ENCODE measurements at places on chromosomes 2 and 18. TPM values are rescaled to one million over a fixed set of nuclear protein-coding genes. Genes with fewer than 3 reads are reported as not detected.

GRCh38 chr18:74861154-74861553 lies 263.5 kb downstream of the ZNF407 start:
- no peak for DNase-seq

- no peak for DNase-seq
Measured at GRCh38 chr2:55914786-55915185, 8.8 kb downstream of the EFEMP1 start.

GRCh38 chr18:36141576-36141975 lies 11.9 kb downstream of the ELP2 start:
- DNase-seq = no peak

- DNase-seq = no peak
Measured at GRCh38 chr2:221674446-221674845, 102.3 kb upstream of the EPHA4 start.

- DNase-seq = no peak
Measured at GRCh38 chr2:23835988-23836387, 90.9 kb downstream of the ATAD2B start.

DNA sequence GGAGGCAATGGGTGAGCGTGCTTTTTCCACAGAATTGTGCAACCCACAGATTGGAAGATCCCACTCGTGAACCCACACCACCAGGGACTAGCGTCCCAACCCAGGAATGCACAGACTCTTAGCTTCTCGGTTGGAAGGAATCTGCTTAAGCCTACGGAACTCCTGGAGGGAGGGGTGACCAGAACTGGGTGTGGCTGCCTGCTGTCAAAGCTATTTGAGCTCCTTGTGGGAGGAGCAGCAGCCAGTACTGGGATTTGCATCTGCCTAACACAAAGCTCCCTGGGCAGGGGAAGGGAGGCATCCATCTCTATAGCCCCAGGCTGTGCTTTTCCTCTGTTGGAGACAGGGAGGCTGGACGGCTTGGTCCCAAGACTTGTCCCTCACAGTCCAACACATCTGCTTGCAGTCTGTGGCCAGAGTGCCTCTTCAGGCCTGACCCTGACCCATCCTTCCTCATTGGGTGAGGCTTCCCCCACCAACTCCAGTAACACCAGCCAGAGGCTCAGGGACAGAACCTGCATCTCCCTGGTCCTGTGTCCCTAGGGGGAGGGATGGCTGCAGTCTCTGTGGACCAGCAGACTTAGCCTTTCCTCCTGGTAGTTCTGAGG lies 27.9 kb downstream of the HNMT start:
- no peak for DNase-seq

DNA sequence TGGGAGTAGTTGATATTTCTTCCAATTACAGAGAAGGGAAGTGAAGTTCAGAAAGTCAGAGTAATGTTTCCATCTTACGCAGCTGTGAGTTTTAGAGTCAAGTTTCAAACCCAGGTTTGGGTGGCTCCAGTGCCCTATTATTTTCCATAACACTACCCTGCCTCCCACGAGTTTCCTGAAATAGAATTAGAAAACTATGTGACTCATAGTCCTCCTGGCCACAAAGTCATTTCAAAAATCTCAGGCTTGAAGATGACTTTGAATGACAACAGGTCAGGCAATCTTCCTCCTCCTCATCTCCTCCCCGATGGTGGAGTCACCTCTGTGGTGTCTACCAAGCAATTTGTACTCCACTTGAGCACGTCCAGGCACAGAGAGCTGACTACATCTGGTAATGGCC lies 212.3 kb upstream of the TRIB2 start:
- peak; percentile 67 for DNase-seq

DNA sequence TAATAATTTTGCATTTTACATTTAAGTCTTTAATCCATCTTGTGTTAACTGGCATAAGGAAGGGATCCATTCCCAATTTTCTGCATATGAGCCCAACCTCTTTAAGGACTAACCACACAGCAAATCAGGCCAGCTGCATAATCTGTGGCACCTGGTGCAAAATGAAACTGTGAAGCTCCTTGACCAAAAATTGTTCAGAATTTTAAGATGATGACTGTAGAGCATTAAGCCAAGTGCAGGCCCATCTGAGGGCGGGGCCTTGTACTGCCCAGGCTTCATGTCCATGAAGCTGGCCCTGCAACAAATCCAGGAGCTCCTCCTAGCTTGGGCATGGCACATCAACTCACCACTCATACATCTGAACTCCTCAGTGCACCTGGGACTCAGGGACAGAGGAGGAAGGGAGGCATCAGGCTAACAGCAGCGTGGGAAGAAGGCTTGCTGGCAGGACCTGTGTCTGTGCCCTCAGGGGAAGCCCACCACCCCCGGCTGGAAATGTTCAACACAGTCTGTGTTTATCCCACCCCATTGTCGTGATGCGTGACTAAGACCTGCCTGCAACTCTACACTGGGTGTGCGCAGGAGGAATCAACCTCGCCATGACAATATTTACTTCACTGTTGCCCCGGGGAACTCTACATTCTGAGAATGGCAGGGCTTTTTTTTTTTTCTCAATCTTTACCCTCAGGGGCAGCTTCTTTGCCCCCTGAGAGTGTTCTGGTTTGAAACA lies 128.9 kb upstream of the SIX2 start:
- DNase-seq = no peak

- peak; percentile 4 for DNase-seq
Measured at GRCh38 chr2:239222706-239223309, 178.0 kb downstream of the HDAC4 start.

DNA sequence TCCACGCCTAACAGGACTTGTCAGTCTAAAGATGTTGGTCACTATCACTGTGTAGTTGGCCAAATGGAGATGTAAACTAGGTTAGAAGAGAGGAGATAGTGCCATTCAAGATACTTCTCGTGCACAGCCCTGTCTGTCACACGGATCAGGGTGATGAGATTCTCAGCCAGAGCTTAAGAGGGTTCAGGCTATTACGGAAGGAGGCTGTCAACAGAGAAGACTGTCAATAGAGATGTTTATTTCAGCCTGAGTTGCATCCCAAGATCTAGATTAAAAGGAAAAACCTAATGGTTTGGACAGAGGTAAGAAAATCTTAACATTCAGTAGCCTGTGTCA lies 83.4 kb downstream of the AAK1 start:
- DNase-seq = no peak

- DNase-seq = no peak
Measured at GRCh38 chr18:36352384-36352783, 54.9 kb downstream of the FHOD3 start.

DNA sequence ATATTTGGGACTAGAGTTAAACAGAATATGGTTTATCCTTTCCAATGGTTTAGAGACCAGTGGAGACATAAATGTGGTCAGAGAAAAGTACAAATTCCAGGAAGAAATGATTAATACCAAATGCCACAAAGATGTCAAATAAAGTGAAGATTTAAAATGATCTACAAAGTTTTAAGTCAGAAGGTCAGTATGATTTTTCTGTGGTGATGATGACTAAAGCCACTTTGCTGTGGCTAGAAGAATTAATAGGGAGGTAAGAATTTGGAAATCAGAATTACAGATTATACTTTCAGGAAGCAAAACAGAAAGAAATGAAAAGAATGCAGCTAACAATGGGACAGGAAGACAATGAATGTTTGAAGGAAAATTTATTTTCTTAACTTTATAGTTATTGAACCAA lies 91.5 kb upstream of the CDH7 start:
- DNase-seq = no peak

DNA sequence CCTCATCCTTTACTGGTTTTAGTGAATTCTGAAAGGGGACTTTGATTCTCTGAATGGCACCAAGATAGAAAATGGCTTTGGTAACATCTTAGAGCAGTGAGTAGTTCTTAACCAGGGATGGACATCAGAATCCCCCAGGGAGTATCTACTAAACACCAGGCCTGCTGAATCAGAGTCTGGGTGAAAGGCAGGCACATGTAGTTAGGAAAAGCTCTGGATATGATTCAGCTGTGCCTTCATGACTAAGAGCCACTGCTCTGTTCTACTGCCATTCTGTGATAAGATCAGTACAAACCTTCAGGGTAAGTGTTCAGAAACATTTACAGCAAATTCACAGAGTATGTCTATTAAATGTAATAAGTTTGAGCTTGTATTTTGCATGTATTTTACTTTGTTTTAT lies 46.2 kb upstream of the B3GNT2 start:
- DNase-seq = no peak

- DNase-seq = no peak
Measured at GRCh38 chr2:230774348-230774951, 61.8 kb downstream of the CAB39 start.

- DNase-seq = no peak
Measured at GRCh38 chr2:122150524-122151280, 395.3 kb downstream of the TSN start.

GRCh38 chr2:32960647-32961403 lies 14.1 kb downstream of the LTBP1 start:
- no peak for DNase-seq

DNA sequence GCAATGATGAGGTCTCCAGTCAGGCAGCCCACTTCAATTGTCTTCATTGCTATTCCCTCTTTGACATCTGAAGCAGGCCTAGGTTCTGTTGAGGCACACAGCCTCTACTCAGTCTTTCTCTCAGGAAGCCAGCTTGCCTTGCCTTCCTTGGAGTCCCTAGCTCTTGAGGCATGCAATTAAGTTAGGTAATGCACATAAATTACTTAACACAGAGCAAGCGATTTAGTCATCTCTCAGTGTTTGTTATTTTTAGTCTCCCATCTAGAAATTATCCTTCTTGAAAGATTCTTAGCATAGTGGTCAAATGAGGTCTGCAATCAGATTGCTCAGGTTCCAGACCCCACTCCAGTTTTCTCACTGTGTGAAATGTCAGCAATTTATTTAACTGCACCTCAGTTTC lies 32.0 kb downstream of the SULT1C4 start:
- DNase-seq = no peak

DNA sequence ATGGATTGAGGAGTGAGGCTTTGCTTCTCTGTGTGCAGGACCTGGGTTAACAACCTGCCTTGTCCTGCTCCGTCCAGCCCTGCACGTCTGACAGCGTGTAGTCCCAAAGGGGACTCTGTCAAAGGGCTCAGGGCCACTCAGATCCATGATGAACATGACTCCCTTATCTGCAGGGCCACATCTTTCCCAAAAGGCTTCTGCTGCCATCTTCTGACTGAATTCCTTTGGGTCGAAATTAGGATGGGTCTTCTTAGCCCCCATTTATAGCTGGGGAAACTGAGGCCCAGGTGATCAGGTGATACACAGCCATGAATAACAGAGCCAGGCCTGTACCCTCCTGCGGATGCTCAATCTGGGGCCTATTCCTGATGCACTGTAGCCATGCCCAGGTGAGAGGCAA lies 109.2 kb downstream of the CELF4 start:
- DNase-seq = no peak

DNA sequence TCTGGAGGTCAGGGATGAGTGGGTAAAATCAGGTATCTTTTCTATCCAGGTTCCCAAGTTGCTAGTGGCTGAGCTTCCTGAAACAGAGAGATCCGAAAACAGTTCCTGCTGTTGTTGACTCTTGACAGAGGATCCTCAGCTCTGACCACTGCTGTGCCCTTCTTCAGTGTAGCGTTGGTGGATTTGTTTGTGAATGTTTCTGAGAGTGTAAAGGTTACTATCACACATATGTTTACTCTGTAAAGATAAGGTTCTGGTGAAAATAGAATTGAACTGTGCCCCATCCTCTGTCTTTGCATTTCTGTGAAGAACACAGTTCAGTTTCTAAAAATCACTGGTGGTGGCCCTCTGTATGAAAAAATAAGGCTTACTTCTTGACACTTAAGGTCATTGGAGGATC lies 119.8 kb downstream of the LDLRAD4 start:
- no peak for DNase-seq

DNA sequence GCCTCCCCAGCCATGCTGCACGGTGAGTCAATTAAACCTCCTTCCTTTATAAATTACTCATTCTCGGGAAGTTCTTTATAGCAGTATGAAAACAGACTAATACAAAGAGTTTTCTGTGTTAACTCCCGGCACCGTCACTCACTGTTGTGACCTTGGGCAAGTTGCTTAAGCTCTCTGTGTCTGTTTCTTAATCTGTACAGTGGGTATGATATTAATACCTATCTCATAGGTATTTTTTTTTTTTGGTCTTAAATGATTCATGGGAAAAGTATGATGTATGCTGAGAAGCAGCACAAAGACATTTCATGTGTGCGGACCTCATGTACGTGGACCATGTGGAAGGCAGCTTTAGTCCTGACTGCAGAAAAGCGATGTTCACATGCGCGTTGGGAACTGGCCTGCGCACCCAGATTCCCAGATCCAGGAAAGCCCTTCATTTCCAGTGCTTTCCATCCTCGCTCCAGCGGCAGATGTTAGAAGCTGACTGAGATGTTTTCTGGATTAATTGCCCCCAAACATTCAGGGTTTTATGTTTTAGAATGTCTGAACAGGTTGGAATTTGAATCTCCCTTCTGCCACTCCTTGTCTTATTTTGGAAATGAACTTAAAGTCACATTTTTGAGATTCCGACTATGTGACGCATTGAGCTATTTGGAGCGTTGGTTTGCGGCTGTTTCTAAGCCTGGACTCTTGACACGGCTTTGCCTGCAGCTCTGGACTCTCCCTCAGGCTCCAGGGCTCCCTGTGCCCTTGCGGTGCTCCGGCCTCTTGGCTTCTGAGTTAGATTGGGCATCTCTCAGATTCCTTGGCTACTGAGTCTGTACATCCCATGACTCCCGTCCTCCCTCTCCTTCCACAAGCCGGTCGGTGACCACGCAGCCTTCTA lies 61.4 kb downstream of the SLC4A3 start:
- no peak for DNase-seq

DNA sequence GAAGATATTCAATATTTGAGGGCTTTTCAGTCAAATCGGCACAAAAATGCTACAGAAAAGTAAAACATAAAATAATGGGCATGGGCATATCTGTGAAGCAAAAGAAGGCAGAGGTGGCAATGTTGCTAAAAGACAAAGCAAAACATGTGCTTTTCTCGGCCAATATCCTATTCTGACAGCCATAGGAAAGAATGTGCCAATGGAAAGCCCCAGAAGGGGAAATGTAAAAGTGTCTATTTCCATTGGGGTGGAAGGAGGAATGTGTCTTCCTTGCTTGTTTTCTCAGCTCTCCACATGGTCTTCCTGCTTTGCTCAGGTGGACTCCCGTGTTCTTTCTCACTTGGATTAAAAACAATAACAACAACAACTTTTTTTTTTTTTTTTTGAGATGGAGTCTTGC lies 13.7 kb upstream of the PER2 start:
- no peak for DNase-seq

DNA sequence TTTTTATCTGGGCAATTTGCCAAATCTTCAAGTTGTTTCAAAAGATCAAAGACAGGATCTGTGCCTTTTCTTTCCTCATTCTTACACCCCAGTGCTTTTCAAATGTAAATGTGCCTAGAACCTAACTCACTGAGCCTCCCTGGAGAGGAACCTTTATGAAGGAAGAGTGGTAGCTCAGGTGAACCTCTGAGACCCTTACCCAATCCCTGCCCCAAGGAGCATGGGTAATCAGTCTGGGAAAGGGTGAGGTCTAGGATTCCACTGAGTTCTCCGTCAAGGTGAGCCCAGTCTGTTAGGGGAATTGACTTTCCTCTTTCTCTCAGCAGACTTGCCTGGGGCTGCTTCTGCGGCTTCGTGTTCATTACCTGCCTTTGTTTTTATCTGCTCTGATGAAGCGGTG lies 88.1 kb upstream of the MAP4K4 start:
- DNase-seq = no peak

UPP2 gene
- total RNA-seq = not detected

CHRND gene
- total RNA-seq = not detected

TDRD15 gene
- total RNA-seq = not detected

UCN gene
- 0.89 TPM for total RNA-seq

SLC9A4 gene
- total RNA-seq = 0.07 TPM

FIGN gene
- not detected for total RNA-seq

VWC2L gene
- not detected for total RNA-seq

PLB1 gene
- 1.3 TPM for total RNA-seq

TMEM247 gene
- total RNA-seq = not detected

ALK gene
- not detected for total RNA-seq

CGREF1 gene
- 6.6 TPM for total RNA-seq
